ENCODE measurements at places on chromosomes 3 and 15. TPM values are rescaled to one million over a fixed set of nuclear protein-coding genes. Genes with fewer than 3 reads are reported as not detected.

DNA sequence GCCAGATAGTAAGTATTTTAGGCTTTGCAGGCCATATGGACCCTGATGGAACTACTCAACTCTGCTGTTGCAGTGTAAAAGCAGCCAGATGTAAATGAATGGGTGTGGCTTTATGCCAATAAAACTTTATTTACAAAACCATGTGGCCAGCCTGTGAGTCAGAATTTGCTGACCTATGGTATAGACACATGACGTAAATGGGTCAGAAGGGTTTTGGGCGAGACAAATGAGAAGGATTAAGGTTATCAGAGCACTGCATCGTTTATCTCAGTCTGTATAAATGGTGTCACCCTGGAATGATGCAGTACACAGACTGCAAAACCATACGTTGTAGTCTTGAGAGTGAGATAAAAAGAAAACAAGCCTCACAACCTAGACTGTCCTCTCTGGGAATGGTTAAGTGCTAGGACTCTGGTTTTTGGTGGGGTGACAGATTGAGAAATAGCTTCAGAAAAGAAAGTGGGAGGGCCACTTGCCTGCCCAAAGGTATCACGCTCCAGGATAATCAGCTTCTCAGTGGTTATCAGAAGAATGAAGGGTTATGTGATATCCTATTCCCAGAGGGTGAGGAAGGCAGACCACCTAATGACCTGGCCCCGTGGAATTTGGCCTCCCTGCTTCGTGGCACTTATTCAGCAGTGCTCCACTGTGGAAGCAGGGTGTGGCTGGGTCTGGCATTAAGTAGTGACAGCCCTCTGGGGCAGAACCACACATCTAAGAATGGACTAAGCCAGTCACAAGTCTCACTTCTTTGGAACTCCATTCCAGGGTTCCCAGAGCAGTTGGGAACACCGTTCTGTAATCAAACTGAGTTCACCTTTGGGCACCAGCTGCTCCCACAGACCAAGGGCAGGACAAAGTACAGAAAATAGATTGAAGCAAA, 46.1 kb downstream of the ABHD5 start:
- no peaks in the 10 kb centered on the region for H3K4me1 ChIP-seq
- no peak for DNase-seq
- no peaks in the 10 kb centered on the region for H3K27me3 ChIP-seq
- no peak overlapping the region for H3K4me3 ChIP-seq
- no peak overlapping the region for H3K27ac ChIP-seq

DNA sequence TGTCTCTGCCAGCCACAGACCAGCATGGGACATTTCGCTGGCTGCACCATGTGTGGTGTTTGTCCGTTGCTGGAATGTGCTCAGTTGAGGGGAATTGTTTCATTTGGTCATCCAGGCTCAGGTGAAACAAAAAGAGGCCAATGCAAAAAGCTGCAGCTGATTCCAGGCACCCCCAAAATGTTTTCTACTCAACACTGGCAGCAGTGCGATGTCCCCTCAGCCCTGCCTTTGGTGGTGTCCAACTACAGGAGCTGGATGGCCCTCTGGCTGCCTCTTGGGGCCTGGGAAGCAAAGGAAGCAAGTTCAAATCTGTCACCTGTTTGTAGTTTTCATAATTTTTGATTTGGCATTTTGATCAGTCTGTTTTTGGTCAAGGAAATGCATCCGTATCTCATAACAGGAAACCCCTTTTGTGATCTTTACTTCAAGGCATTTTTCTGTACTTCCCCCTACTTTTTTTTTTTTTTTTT, 141.8 kb downstream of the EEFSEC start:
- H3K4me1 ChIP-seq: peaks cover 46% of the 10 kb centered on the region
- H3K4me3 ChIP-seq: no peak overlapping the region

- H3K27me3 ChIP-seq: no peaks in the 10 kb centered on the region
- H3K4me1 ChIP-seq: peaks cover 11% of the 10 kb centered on the region
- no peak for DNase-seq
- H3K27ac ChIP-seq: no peak overlapping the region
- no peak overlapping the region for H3K4me3 ChIP-seq
These were observed 15.8 kb upstream of the SEMA3F start for GRCh38 chr3:50139308-50139707.

DNA sequence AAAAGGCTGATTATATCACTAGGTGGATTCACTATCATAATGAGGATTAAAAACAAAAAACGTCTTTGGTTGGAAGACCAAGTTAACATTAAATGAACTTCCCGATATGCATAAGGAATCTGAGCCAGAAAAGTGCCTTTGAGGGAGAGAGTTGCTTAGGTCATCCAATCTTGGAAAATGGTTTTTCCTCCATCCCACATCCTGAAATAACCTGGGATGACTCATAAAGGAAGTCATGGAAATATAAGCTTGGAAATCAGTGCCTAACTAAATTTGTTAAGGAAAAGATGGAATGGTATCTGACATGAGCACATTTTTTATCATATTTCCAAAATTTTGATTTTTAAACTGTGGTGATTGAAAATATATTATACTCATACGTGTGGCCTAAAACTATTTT, 66.0 kb downstream of the KBTBD8 start:
- H3K36me3 ChIP-seq: peaks cover 2% of the 10 kb centered on the region
- H3K4me3 ChIP-seq: no peak overlapping the region
- no peak overlapping the region for H3K27ac ChIP-seq
- H3K27me3 ChIP-seq: peaks cover 13% of the 10 kb centered on the region
- no peaks in the 10 kb centered on the region for H3K4me1 ChIP-seq

Gene EFL1
- total RNA-seq: 25.0 TPM

Gene ZCWPW2
- total RNA-seq: 0.37 TPM

Gene MESP2
- total RNA-seq: 0.14 TPM

Gene NLGN1
- total RNA-seq: not detected

Gene ATP10A
- total RNA-seq: 20.5 TPM

Gene RHOV
- total RNA-seq: 0.25 TPM

Data from activated CD4-positive, alpha-beta T cell treated with anti-CD3 and anti-CD28 coated beads for 36 hours (primary cell).